ENCODE measurements at places on chromosomes 7 and 10.
A peak's percentile ranks its signal among the peaks of the same experiment; 100 is the strongest.

DNA sequence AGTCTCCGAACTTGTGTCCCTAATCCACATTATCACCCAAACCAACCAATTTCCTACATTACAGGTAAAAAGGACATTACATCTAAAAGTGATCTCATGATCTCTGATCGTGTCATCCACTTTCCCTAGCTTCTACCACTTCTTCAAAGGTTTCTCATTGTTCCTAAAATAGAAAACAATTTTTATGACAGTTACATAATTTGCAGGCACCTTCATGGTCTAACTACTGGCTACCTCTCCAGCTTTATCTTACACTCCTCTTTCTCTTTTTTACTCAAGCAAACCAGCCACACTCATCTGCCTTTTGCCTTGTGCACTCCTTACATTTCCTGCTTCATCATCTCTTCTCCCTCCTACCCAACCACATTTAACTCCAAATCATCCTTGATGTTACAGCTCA is 886.7 kb upstream of the SORCS1 start:
- DNase-seq: no peak

DNA sequence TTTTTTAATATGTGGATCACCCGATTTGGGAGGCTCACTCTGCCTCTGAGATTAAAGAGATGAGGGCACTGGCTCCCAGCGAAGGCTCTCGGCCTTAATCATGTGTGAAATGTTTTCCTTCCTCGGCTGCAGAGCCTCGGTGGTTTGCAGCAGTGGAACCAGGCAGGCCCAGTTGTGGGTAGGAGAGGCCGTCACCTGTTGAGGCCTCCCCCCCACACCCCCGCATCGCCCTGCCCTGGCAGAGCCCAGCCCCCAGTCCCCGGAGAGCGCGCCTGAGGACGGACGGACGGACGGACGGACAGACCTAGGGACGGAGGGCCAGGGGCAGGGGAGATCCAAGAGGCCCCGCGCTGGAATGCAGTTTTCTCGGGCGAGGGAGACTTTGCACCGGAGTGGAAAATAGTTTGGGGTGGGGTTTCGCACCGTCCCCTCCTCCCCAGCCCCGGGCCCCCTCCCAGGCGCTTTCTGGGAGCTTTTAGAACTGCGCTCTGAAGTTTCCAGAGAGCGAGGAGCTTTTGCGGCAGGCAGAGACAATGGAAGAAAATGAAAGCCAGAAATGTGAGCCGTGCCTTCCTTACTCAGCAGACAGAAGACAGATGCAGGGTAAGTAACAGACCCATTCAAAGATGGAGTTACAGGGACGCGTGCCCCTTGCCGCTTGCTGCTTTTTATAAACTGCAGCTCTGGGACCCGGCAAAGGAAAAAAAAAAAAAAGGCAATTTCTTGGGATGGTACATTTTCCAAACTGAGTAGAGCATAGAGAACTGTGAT is at the start of gene KIAA1217:
TSS of gene KIAA1217 (plus strand) at position 478 of the 771 bp plus-strand sequence. CDS start at position 534, 56 bp downstream.
- DNase-seq: peak; percentile 25

DNA sequence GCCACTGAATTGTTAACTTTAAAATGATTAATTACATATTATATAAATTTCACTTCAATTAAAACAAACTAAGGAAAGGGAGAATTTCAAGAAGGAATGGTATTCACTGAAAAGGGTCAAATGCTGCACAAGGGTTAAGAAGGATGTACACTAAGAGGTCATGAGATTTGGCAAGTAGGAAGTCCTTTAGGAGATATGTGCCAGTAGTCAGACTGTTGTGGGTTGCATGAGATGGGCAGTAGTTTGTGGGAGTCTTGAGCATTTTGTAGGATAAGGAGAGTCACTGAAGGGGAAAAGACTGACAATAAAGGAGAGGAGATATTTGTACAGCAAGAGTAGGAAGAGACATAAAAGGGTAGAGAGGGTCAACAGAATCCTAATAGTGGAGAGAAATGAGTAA is 12.4 kb upstream of the PTPN12 start:
- no peak for DNase-seq

- no peak for DNase-seq
Observed at GRCh38 chr7:88548399-88548798, 211.1 kb upstream of the ZNF804B start.

DNA sequence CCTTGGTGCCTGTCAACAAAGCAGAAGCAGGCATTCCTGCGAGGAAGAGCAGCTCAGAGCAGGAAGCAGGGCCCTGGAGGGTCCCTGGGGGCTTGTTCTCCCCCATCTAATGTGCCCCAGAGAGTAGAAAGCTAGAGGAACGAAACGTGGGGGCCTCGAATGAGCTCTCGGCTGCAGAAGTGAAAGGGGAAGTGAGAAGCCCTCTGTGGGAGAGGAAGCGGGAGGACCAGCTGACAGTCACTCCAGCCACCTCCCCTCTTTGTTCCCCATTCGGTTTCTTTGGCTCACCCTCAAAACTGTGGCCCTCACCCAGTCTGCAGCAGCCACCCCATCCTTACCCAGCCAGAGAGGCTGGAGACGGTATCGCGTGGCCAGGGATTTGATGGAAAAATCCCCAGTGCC is 25.0 kb downstream of the C10orf105 start:
- no peak for DNase-seq

- no peak for DNase-seq
Observed at GRCh38 chr10:131264110-131264788, 47.3 kb downstream of the TCERG1L start.

- DNase-seq: no peak
Observed at GRCh38 chr10:71060476-71061426, 151.6 kb upstream of the UNC5B start.

- DNase-seq: no peak
Observed at GRCh38 chr10:37654466-37654865, 202.9 kb downstream of the ZNF248 start.

GRCh38 chr10:126459878-126460481 is 71.7 kb upstream of the ADAM12 start:
- DNase-seq: peak; percentile 79

DNA sequence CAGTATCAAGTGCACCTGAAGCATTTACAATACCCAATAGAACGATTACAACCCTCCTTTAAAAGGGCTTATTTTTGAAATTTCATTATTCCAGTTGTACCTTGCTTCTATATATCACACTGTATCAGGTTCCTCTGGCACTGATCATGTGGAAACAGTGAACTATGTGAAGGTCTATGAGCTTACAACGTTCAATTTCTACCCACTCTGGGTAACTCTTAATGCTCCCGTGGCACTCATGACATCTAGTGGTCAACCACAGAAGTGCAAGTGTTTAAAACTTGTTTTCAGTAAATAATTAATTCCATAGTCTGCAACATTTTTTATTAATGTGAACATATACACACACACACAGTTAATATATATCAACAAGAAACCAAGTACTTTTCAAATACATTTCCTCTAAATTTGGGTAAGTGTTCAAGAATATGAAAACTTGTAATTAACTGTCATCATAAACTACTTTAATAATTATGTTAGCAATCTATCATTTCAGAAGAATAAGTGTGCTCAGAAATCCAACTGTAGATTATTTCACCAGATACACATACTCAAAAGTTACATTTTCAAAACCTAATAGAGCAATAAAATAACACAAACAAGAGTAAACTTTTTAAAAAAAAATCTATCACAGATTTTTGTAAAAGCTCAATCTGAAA is 61.0 kb downstream of the MPP7 start:
- no peak for DNase-seq

GRCh38 chr7:22154143-22154529 is 202.8 kb downstream of the RAPGEF5 start:
- DNase-seq: no peak

DNA sequence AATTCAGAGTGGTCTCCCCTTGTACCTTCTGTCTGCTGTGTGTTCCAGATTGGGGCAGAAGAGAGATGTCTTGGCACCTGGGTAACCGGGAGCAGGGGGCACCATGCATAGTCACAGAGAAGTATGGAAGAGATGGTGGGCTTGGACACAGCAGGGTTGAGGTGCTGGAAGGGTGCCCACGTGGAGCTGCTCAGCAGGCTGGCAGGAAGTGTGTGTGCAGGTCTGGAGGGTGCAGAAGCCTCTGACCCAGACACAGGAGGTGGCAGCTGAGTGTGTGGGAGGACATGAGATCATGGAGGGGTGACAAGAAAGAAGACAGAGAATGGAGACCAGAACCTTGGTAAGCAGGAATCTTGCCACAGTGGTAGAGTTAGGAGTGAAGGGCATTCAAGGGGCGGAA is 42.3 kb upstream of the DUSP5 start:
- no peak for DNase-seq

DNA sequence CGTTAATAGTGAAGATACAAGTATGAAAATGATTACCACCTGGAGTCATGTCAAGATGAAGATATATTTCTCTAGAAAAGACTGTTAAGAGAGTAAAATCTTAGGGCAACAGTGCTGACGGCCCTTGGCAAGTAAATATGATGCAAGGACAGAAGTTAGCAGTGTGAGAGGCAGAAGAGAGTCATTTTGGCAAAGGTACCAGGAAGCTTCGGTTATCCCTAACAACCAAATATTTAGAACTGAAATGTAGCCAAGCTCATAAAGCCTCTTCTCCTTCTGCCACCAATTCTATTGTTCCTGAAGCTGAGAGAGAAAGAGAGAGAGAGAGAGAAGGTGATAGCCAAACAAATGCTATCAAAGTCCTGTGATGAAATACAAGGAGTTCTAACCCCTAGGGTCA is 109.6 kb downstream of the MACC1 start:
- no peak for DNase-seq

GRCh38 chr7:13989949-13990305 is 461 bp upstream of the ETV1 start:
- DNase-seq: no peak

DNA sequence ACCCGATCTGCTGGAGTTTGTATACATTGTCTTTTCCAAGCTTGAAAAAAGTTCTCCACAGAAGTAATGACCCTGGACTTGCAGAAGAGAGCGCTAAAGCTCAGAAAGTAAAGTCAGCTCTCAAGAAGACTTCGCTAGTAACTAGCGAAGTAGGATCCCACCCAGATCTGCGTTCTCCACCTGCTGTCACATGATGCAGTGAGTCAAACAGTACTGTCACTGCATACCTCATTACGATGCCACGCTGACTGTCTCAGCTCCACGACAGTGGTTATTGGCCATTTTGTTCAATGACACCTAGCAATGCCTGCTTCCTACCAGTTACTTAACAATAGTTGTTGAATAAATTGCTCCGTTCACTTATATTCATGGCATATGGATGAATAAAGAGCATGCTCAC is 29.7 kb upstream of the SEC61G start:
- DNase-seq: peak; percentile 71

GRCh38 chr10:43794181-43794815 is 145.6 kb upstream of the ZNF32 start:
- DNase-seq: no peak

DNA sequence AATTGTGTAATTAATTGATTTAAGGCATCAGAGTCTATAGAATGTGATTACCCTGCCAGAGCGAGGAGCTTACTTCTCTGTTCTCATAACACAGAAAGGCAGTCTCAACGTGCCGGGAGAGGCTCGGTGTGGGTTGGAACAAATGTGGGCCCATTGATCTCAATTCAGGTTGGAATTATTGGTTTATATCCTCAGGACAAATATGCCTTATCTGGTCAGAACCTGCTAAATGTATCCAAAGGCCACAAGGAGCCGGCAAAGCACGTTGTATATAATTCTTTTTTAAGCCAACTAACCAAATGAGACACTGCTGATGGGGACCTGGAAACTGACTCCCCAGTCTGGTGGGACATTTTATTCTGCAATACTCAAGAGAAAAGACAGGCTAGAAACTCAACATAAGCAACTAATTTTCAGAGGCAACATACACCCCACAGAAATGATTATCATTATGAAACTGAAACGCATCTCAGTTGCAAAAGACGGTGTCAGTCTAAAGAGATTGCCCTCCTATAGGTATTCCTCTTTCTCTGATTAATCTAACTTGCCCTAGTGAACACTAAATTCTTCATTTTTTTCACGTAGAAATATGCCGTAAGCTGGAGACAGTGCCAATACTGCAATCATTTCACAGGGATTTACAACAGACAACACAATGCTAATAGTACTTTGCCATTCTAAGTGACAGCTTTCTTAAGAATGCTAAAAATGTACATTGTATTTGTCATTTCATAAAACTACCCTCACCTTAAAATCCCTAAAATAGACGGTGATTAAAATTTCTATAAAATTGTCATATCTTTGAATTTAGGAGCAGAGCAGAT is 9.4 kb downstream of the EBF3 start:
- DNase-seq: no peak

GRCh38 chr10:77328272-77328816 is 309.3 kb downstream of the KCNMA1 start:
- DNase-seq: no peak

DNA sequence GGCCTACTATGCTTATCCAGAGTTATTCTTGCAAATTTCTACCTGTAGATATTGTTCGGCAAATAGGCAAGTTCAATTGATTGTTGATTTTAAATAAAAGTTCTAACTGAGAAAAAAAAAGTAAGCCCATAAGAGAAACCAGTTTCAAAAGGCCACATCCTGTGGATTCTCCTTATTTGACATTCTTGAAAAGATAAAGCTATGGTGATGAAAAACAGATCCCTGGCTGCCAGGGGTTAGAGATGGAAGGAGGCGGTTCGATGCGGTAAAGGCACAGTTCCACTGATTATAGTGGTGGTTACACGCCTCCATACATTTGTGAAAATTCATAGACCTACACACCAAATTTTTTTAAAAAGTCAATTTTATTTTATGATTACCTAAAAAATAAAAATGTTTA is 347.8 kb downstream of the KCNMA1 start:
- DNase-seq: no peak

DNA sequence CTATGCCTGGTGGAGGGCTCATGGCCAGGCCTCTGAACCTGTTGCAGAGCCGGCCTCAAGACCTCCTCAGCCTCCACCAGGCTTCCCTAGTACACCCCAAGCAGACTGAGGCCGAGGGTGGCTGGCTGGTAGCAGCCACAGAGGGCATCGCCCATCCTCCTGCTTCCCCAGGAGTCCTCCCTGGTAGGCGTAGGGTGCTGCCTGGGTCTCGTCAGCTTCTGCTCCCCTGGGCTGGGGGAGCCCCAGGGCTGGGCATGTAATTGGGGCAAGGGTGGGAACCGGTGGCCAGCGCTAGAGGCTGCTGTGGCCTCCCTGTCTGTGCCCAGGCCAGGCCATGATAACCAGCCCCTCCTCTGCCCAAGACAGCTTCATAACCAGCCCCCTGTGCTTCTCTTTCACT is 32.6 kb downstream of the TBATA start:
- DNase-seq: no peak

- no peak for DNase-seq
Observed at GRCh38 chr10:47287805-47288204, 12.2 kb upstream of the GDF10 start.

DNA sequence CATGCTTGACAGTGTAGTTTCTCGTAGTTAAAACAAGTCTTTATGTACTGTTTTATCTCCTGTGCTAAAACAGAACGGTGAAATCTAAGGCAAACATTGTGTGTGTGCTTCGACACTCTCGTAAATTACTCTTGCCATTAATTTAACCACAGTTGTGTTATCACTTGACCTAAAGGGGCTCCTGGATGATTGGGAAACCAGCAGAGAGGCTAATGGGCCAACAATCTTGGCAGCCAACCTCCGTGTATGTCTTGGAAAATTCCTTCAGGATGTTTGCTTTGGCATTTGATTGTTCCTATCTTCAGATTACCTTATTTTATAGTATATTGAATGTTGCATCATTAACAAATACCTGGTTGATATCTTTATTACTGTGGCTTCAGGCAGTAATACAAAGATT is 409.5 kb downstream of the SDK1 start:
- no peak for DNase-seq

Measured in T1000 (cell line).